Cortex of kidney (tissue), 1 donor: ENCODE measurements at places on chromosomes 11 and 22.

DNA sequence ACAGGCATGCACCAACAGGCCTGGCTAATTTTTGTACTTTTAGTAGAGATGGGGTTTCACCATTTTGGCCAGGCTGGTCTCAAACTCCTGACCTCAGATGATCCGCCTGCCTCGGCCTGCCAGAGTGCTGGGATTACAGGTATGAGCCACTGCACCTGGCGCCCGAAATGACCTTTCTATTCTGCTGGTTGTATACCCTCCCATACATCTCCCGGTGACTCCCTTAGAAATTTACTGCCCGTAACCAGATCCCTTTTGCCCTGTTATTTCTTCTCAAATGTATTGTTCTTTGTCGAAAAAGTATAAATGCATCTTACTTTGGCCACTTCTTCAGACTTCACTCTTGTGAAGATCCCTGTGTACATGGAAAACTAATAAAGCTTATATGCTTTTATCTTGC lies 22.0 kb downstream of the MCHR1 start:
- no peak for DNase-seq

DNA sequence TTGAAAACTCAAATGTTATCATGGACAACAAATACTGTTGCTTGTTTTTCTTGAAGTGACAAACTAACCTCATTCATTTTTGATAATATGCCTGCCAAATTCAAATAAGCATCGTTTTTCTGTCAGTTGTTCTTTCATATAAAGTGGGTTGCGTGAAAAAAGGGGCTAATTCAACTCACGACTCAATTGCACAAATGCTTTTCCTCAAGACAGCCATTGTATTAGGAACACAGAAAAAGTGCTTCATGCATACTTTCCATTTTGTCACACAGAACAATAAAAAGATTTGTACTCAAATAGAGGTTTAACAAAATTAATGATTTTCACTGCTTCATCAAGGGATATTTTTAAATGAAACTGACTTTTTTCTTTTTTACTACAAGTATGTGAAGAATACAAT lies 94.6 kb upstream of the ALKBH3 start:
- no peak for DNase-seq

DNA sequence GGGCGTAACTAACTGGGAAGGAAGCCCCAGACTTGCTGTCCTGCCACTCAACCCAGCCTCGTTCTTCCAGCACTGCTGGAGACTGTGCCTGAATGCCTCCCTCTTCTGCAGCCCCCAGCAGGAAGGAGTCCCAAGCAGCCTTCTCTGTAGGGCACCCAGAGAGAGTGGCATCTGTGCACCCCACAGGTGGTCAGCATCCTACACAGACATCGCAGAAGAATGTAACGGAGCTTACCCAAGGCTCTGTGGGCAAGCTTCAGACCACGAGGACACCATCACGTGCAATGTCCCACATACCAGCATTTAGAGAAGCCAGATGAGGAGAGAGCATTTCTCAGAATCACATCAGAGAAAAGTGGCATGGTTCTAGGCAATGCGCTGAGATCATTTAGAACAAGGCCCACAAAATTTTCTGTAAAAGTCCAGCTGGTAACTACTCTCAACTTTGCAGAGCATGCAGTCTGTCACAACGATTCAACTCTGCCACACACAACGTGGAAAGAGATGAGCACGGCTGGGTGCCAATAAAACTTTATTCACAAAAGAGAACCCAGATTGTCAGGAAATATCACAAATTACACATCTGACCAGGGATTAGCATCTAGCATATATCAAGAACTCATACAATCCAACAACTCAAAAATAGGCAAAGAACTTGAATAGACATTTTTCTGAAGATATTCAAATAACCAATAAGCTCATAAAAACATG lies 33.4 kb downstream of the SHANK2 start:
- no peak for DNase-seq

DNA sequence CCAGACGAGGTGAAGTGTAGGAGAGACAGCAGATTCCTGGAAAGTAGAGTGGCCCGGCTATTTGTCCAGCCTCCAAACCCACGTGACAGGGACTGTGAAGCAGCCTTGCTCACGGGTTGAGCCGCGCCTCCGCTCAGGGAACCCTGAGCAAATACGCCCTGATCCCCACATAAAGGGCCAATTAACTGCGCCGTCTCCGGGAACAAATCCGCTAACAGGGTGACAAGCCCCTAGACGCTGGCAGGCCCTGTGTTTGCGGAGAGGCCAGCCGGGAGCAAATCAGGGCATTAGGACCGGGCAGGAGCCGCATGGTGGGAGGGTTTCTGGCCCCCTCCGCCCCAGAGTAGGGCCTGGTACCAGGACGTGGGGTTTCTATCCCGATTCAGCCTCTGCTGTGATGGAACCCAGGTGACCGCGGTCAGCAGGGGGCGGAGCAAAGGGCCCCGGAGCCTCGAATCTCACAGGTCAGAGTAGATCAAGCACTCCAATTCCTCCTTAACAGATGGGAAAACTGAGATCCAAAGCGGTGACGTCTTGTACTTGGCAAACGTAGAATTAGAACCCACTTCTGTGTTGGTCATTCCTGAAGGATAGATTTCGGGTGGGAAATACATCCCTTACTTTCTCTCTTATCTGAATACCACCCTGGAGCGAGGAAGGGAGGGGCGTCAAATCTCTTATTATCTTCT lies 2.0 kb upstream of the ROBO3 start:
- DNase-seq, result no peak

GRCh38 chr11:77515063-77515462 lies 41.2 kb upstream of the PAK1 start:
- DNase-seq, result no peak

DNA sequence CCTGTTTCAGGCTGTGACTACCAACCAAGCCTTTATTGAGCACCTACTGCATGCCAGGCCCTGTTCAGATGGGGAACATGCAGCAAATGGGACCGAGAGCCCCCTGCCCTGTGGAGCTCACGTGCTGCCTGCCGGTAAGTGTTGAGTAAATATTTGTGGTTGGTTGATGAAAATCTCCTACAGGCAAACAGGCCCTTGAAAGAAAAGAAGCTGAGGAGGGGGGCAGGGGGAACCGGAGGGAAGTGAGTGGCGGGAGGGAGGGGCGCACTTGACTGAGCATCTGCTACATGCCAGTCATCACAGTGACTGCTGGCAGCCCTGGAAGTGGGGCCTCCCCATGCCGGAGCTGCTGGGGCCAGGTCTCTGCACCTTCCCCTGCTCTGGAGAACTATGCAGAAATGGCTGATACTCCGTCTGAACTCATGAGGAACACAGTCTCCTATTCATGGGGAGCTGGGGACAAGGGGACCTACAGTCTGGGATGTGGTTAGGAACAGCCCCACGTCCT lies 34.2 kb downstream of the MACROD1 start:
- no peak for DNase-seq

DNA sequence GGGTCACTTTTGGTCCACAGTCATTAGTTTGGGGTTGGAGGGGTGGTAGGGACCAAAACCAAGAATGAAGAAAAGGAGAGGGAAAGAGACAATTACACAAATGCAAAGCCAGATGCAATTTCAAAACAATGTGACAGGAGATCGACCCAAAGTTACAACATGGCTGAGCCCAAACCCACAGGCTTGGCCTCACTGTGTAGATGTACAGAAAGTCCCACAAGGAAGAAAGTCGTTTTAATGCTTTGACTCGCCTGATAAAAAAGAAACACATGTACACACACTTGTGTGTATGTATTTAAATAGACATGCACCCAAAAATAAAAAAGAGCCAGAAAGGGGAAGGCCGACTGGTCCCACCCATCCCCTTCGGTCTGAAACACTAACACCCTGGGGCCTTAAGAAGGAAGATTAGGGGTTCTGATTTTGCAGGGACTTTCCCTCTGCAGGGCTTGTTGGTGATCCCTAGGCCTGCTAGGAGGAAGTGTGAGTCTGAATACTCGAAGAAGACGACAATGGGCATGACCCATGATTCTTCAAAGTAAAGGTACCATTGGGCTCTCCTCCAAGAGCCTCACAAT lies 104.1 kb downstream of the ETS1 start:
- DNase-seq, result no peak

- DNase-seq, result no peak
Observed at GRCh38 chr22:44441401-44442185, 56.4 kb downstream of the RTL6 start.

DNA sequence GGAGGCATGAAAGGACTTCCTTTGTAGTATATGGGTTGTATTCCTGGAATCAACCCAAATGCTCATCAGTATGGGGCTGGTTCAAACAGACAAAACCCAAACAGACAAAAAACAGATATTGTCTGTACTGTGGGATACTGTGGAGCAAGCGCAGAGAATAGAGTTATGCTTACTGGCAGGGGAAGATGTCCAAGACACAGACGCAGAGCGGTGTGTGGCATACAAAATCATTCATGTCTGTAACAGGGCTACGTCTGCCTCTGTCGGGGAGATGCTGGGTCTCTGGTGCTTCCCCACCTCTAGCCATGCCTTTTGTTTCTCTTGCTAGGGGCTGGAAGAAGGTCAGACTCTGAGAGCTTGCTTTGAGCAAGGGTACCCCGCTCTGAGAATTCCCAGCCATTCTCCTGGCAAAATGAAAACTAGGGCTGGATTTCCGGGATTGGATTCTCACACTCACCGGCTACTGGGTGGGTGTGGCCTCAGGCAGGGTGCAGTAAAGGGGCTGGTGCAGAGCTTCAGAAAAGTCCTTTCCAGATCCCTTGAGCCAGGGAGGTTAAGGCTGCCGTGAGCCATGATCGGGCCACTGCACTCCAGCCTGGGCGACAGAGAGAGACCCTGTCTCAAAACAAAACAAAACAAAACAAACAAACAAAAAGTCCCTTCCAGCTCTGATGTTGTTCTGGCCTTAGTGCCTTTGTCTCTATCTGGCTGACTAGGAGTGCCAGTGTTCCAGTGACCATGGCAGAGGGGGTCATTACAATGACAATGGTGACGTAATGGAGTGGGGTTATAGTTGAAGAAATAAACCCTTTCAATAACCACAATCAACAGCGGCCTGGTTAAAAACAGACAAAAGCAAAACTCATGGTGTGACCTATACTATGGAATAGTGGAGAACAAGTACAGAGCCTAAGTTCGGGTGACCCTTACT lies 2.9 kb upstream of the ABCC8 start:
- no peak for DNase-seq

- no peak for DNase-seq
Observed at GRCh38 chr11:15412054-15412453, 297.3 kb downstream of the INSC start.
